ENCODE measurements at places on chromosomes 16 and 17. TPM values are rescaled to one million over a fixed set of nuclear protein-coding genes. Genes with fewer than 3 reads are reported as not detected.
A peak's percentile ranks its signal among the peaks of the same experiment; 100 is the strongest.

DNA sequence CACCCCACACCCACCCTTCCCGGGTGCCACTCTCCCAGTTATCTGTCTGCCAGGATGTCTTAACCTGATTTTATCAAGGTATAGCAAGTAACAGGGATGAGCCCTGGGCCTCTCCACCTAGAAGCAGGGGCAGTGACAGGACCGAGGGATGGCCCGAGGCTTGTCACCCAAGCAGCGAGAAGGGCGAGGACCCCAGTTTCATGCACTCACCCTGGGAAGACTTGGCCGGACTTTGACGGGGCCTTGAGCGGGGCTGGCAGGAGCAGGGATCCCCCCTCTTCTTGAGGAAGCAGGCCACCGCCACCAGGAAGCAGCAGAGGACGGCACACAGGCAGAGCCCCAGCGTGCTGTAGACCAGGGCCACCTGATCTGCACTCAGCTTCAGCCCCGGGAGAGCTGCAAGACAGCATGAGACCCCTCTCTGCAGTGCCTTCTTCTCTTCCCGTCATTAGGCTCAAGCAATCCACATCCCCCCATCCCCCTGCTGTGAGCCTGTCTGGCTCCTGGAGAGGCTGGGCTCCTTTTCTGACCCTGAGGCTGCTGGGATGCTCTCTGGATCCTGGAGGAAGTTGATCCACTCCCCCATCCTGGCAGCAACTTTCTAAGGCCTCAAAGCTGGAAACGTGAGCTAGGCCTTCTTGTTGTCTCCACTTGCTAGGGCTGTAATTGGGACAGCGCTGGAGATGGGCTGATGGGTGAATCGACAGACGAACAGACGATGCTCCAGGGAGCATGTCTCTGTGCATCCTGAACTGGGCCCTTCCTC is 31.6 kb downstream of the TNFRSF13B start:
- DNase-seq: no peak

- peak; percentile 19 for DNase-seq
Measured at GRCh38 chr17:7673239-7673638, 14.1 kb downstream of the TP53 start.

GRCh38 chr16:2009791-2010510 is at the start of gene ZNF598:
Gene ZNF598 (minus strand): TSS chr16:2009821.
- DNase-seq: peak; percentile 87

The SOX8 gene
- total RNA-seq: 72.7 TPM

The TCAP gene
- 0.43 TPM for total RNA-seq

DNA sequence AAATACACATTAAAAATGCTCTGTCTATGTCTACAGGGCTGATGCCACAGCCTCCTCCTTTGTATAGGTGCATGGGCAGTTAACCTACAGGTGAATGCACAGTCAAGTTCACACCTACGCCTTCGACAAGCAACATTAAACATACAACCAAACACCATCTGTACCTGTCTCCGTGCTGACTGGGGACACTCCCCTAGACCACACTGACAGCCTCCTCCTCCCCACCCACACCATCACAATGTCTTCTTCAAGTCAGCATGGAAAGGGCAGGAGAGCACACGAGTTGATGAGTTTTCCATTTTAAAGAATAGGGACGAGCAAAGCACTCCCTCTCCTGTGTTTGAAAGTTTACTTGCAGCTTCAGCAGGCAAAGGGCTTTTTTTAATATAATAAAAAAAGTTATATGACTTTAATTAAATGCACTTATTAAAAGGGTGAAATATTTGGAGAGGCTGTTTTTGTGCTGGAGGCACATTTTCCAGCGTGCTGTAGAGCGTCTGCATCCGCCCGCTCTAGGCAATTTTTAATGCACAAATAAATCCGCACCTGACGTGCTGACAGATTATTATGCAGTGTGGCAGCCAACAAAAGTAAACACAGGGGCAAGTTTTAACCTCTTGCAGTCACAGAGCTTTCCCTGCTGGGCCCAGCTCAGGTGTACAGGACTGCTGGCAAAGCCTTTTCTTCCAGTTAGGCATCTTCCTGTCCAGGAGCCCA is 367.9 kb downstream of the SOX9 start:
- DNase-seq: no peak

DNA sequence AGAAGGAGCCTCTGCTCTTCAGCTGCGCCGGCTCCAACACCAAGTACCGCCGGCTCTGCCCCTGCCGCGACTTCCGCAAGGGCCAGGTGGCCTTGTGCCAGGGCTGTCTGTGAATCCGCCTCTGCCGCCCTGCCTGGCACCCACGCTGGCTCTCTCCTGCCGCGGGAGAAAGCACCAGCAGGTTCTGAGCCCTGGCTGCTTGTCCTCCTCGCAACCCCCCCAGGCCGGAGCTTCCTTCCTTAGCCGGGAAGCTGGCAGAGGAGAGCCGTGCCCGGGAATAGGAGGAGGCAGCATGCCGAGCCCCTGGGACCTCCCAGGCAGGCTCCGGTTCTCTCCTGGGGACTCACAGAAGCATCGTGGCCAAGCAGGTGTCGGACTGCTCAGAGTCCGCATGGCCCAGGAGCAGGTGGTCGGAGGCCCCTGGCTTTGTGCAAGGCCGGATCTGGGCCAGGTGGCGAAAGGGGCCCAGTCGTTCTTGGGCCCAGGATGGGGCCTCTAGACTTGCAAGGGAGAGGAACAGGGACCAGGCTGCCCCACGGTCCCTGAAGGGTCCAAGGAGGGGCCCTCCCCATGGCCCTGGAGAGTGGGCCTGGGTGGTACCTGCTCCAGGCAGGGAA is 80.6 kb downstream of the MGAT5B start:
- DNase-seq: peak; percentile 74

DNA sequence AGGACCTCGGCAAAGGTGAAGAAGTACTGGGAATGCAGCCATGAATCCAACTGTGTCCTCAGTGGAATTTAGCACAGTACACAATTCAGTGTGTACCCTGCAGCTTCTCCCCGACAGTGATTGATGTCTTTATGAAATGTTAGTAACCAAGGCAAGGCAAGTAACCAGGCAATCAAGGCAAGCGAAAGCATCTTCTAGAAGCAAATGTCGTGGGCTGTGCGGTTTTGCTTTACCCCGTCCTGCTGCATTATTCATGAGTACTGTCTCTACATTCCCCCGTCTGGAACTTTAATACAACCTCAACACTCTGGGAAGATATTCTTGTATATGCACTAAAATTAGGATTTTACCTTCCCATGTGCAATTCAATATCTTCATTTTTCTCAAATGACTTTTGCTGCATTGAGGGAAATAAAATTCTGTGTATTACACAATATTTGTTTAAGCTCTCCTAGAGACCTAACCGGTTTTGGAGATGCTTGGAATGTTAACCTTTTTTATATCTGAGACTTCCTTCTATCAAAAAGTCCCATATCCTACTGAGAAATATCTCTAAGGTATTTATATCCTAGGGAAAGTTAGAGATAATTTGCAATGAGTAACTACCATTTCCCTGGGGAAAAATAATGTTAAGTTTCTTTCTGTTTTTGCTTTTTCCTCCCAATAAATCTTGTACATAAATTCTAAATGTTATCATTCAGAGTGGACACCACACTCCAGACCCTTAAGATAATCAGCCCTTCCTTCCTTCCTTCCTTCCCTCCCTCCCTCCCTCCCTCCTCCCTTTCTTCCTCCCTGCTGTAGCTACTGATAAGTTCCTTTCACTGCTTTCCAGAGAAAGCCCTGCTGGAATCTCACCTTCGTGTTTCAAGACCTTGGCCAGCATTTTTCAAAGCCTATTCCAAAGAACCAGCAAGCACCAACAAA is 51.9 kb upstream of the ADORA2B start:
- no peak for DNase-seq

DNA sequence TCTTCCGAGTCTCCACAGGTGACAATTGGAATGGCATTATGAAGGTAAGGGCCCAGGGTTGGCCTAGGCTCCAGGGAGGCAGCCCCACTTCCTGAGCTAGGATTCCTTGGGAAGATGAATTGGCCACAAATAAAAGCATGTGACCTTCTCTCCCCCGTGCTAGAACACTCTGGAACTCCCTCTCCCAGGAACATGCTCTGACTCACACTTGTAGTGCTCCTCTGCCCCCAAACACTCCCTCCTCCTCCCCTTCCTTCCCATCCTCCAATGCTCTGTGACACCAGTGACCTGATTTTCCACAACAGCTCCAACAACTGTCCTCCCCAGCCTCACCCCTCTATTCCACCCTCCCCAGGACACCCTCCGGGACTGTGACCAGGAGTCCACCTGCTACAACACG is 16.4 kb upstream of the ABCC3 start:
- no peak for DNase-seq

DNA sequence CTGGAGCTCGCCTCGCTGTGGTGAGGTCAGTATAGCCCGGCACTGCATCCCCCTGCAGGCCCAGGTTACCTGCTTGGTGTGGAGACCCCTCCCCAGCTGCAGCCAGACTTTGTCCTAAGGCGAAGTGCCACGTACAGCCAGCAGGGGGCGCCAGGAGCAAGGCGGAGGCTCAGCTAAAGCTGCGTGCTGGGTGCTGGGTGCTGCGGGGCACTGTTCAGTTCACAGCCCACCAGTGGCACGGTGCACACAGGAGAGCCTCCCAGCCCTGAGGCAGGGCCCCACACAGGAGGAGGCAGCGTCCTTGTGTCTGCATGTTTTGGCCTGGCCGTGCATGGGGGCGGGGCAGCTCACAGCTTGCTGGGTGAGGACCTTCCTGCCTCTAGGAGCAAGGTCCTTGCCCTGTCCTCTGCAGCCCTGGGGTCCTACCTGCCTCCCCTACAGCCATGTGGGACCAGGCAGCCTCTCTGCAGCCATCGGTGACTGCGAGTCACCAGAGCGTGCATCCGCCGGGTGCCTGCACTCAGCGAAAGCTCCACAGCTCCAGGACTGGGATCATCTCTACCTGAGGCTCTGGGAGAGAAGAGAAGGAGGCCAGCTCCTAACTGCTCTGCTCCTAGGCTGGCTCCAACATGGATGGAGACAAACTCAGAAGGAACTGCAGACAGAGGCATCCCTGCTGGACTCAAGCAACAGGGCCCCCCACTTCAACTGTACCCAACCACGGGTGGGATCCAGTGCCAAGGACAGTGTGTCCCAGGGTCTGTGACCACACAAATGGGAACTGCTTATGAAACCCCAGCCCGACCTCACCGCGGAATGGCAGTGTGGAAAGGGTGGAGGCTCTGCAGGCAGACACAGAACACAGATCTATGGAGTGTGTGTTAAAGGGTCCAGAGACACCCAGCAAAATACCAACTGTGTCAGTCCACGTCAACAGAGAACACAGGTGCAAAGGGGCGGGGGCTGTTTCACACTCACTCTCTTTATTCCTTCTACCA is 19.0 kb downstream of the SLC7A5 start:
- peak; percentile 57 for DNase-seq

Measured in G401 (cell line).